ENCODE measurements at places on chromosomes 1 and 21.

DNA sequence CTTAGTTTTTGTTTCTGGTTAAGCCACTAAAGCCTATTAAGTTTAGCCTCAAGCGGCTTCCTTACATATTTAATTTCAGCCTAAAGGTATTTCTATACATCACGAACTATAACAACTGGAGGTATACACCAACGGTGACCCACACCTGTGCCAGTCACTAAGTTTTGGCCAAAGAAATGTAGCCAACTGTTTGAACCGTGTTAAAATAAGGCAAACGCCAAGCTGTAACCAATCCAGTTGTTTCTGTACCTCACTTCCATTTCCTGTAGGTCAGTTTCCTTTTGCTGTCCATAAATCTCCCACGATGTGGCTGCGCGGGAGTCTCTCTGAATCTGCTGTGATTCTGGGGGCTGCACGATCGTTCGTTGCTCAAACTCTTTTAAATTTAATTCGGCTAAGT, 5.6 kb upstream of the ERO1B start:
- no peak for DNase-seq

- no peak for DNase-seq
These were observed 119.7 kb downstream of the ZNF281 start for GRCh38 chr1:200290010-200290685.

- DNase-seq, result no peak
These were observed 463.2 kb upstream of the B3GALT2 start for GRCh38 chr1:193649587-193649986.

DNA sequence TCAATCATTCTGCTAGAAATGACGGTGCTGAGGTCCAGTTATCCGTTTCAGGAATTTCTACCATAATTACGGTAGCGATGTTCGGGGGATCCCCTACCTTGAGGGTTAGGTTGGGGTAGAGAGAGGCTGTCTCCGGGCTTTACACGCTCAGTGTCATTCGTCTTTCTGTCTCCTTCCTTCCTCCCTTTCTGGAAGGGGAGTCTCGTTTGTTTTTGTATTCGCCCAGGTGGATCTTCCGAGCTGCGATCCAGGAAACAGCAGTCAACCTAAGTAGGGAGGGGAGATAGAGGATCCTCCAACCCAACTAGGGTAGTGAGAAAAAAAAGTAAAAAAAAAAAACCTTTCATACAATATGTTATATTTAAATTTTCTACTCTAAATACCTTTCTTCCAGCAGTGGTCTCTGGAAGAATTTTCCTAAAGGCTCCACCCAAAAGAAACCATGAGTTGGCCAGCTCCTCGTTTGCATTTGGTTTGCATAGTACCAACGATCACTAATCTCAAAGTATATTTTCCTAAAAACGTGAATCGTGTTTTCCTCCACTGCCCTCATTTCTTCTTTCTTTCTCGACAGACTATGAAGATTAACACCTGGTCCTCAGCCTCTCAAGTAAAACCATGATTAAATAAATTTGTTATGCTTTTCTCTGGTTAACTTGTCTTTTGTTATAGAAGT, 611 bp upstream of the PIK3C2B start:
- no peak for DNase-seq

DNA sequence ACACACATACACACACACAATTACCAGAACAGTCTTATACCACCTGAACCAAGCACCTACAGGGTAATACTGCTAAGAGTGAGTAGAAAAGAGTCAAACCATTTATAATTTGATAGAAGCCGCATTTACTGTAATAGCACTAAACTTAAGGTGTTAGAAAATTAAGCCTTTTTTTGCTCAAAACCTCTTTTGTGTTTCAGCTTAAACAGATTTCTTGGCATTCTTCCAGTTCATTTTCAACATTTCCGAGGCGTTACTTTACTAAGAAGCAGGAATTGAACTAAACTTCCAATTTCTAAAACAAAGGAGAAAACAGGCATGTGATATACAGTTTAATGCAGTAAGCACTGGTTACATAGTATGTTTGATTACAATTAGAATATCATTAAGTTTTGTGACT, 387.2 kb downstream of the NCAM2 start:
- no peak for DNase-seq

- DNase-seq, result no peak
These were observed 26.7 kb upstream of the C2CD2 start for GRCh38 chr21:41980561-41980960.

DNA sequence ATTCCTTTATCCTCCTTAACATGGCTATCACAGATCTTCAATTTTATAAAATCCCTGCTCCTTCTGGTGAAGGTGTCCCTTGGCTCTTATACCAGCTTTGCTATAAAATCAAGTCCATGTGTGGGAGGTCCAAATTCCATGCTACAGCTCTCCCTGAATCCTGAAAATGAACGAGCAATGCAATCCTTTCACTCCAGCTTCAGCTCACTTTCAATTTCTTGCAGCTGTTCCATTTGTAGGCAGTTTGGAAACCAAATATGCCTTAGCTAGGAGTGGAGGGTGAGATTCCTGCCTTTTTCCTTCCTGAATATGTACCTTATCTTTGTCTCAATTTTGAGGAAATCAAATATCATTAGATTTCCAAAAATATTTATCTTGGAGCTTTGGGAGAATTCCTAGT, 402.6 kb downstream of the TTLL7 start:
- no peak for DNase-seq

- no peak for DNase-seq
These were observed 113.5 kb downstream of the GDAP2 start for GRCh38 chr1:117815926-117816325.

DNA sequence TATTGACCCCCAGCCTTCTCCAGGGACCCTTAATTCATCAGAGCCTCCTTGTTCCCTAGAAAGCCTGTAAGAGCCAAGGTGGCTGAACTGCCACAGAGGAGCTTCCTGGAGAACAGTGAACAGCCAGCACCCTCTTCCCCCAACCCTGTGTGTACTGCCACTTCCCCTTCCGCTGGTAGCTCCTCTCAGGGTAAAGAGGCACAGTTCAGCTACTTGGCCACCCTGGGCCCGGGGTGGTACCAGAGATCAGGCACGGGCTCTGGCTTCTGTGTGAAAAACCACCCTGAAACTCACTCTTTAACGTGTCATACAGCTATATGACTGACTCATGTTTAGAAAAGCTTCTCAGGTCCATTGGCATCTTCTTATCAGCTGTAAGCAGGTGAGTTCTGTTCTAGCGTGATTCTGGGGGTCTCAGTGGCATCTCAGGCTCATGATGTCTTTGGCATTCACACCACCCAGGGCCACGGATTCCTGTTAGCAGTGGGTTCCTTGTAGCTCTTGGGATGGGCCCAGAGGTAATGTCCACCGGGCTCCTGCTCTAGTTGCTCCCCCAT, 22.4 kb downstream of the ARMH1 start:
- DNase-seq, result no peak

DNA sequence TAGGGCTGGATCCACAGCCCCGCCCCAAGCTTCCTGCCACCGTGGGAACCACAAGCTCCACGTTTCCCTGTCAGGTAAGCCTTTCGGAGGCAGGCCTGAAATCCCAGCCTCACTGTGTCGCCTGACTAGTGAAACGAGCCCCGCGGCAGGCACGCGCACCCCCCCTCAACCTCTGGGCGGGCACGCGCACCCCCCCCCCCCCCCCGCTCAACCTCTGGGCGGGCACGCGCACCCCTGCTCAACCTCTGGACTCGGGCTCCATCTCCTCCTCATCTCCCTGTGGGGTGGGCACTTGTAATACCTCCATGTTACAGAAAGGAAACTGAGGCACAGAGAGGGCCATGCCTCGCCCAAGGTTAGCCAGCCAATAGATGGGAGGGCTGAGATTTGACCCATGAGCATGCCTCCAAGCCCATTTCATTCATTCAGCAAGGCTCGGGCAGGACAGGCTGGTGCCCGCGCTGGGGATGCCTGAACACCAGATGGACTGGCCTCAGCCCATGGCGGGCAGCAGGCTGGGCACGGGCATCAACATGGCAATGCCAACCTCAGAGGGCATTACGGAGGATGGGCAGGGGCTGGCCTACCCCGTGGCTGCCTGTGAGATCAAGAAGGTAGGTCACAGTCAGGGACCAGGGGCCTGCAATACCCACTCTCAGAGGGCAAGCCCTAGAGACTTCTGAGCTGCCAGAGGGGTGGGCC, 4.7 kb downstream of the CFAP410 start:
- DNase-seq, result no peak

Measured in femur (tissue), 1 donor.